ENCODE measurements at places on chromosomes 5 and 9.

DNA sequence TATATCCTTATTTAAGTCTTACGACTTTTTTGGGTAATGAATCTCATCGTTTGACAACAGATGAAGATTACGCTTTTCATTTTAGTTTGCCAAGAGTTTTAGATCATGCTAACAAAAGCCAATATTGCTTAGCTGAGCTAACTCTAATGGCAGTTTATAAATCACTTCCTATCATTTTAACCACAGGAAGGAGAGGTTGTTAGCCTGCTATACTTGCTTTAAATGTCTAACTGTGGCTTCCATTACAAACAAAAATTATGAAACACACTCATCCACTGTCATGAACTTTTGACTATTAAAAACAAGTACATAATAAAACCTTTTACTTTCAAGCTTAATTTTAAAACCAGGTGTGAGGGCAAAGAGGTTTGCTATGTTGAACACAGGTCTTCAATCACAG lies 53.7 kb upstream of the ANKH start:
- no peak for DNase-seq

- DNase-seq, result no peak
These were observed 416.6 kb upstream of the CLINT1 start for GRCh38 chr5:158275511-158275910.

- no peak for DNase-seq
These were observed 38.2 kb upstream of the DMXL1 start for GRCh38 chr5:119032656-119033055.

- DNase-seq, result no peak
These were observed 5.9 kb downstream of the DBH start for GRCh38 chr9:133641861-133642595.

DNA sequence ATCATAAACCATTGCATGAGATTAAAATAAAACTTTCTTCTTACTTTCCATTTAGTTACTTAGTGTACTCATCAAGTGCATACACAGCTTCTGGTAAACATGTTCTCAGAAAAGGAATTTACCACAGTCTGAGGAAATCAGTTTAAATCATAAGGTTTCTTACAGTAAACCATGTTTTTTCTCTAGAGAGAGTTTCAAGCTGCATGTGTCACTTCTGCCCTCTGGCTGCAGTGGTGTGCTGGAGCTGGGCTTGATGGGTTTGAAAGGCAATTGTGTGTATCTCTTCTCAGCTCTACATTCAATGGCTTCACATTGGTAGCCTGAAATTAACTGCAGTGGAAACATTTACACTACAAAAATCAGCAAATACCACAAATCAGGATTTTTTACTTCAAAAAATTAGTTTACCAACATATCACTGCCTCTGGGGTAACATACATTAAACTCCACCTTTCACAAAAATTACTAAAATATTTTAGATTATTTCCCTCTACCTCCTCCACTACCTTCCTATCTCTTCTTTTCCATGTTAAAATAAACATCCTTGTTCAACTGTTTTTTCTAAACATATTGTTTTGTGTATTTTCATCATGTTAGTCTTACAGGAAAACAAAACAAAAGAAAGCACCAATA lies 414.3 kb downstream of the ANXA1 start:
- peak; percentile 75 for DNase-seq

- peak; percentile 28 for DNase-seq
These were observed 39.8 kb upstream of the PITX1 start for GRCh38 chr5:135073761-135074345.

DNA sequence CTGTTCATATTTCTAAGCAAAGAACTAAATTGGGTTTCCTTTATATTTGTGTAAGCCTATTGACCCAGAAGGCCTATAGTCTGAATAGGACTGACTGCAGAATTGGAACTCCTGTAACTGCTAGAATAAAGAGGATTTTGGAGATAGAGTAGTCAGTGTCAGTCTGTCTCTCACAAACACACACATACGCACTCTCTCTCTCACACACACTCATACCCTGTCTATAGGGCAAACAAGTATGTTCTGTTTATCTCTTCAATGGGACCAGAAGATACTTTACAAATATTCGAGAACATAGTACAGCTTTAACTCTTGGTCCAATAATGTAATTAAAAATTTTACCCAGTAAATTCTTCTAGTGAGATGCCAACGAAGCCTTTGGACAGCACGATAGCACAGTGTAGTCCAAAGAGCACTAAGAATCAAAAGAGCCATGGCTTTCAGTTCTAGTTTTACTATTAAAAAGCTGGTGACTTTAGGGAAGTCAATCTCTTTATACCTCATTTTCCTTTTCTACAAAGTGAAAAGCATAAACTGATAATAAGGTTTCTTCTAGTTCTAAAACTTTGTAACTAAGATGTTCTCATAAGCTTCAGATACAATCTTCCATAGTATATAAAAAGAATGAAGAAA lies 19.3 kb downstream of the ABHD17B start:
- DNase-seq, result no peak

GRCh38 chr5:171770153-171770552 lies 15.5 kb upstream of the SMIM23 start:
- DNase-seq, result no peak

- no peak for DNase-seq
These were observed 33.9 kb downstream of the EPB41L4B start for GRCh38 chr9:109286981-109287380.

DNA sequence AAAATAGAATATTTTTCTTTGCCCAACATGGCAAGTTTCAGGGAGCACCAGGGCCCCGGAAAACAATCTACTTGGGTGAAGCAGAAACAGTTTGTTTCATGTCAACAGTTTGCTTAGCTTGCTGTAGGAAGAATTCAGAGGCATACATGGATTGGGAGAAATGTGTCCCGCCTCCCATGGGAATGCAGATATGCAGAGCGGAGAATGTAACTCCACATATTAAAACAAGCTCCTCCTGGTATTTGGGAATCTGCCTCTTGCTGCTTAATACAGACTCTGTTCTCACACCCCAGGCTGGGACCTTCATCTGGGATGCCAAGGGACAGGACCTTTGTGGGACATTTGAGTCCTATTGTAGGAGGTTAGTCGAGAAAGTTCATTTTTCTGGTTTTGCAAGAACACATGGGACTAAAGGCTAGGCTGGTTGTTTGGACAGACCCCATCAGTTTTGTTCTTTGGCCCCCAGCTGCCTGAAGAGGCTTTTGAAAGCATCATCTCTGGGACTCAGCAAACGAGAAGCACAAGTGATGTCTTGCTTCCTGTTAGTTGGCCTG lies 220.5 kb upstream of the ADRA1B start:
- no peak for DNase-seq

- DNase-seq, result no peak
These were observed 29.4 kb downstream of the ABITRAM start for GRCh38 chr9:108963459-108964143.

DNA sequence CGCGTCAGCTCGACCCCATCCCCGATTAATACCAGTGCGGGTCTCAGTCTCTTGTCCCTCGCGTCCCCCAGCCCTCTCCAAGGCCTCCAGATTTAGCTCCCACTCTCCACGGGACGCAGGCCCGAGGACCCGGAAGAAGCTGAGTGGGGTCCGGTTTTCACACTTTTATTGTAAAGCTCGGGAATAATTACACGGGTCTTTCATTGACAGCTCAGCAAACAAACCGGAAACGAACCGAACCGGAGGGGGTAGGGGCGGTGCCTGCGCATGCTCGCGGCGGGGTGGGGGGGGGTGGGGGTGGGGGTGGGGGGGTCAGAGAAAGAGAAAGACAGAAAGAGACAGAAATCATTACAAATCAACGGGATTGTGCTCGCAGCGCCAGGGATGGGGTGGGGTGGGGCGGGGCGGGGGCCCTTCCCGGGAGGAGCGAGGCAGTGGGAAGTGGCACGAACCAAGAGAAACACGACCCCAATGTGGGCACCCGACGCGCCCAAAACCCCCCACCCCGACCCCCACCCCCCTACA lies 27.9 kb downstream of the PCDH1 start:
- DNase-seq, result no peak

DNA sequence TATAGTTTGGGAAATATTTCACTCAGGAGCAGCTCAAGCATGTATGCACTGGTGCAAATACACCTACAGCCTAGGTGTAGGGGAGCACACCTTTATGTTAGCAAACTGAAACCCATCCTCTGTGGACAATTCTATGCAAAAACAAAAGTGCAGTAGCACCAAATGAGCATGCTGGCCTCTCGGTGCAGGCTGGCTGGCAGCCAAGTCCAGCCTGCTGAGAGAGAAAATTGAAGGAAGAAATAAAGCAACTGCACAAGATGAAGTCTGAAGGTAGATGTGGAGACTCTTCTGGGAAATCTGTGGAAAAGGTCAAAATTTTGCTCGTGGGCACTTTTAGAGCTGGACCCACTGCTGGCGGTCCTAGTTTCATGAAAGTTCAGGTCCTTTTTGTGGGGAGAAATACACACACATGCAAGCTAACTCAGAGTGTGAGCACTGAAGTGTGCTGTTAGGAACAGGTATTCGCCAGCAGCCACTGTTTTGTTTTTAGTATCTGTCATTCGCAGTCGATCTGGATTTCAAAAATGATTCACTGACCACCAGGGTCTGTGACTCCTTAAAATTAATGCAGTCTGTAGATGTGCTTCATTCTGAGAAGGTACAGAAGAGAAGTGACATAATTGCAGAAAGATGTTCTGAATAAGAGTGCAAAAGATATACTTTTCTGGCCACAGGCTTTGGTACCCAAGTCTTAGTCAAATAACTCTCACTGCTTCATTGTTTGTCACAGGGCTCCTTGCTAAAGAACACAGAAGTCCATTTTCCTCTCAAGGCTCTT lies 281.7 kb downstream of the PARP8 start:
- DNase-seq, result no peak

GRCh38 chr9:33817327-33818166 lies 587 bp downstream of the UBE2R2 start:
- peak; percentile 92 for DNase-seq

DNA sequence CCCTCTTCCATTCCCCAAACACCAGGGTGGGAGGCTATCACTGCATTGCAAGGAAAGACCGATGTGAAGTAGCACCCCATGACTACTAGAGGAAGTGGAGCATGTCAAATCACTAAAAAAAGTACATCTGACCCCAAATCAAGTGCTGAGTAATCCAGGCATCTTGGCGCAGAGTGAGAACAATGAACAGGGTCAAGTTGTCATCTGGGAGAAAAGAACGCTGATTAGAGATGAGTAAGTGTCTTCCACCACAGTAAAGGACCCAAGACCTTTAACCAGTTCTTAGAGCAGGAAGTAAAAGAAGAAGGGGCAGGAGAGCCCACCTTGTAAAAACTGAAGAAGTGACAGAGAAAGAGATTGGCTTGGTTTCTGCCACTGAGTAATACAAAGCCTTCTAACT lies 75.0 kb upstream of the RAD23B start:
- DNase-seq, result no peak

DNA sequence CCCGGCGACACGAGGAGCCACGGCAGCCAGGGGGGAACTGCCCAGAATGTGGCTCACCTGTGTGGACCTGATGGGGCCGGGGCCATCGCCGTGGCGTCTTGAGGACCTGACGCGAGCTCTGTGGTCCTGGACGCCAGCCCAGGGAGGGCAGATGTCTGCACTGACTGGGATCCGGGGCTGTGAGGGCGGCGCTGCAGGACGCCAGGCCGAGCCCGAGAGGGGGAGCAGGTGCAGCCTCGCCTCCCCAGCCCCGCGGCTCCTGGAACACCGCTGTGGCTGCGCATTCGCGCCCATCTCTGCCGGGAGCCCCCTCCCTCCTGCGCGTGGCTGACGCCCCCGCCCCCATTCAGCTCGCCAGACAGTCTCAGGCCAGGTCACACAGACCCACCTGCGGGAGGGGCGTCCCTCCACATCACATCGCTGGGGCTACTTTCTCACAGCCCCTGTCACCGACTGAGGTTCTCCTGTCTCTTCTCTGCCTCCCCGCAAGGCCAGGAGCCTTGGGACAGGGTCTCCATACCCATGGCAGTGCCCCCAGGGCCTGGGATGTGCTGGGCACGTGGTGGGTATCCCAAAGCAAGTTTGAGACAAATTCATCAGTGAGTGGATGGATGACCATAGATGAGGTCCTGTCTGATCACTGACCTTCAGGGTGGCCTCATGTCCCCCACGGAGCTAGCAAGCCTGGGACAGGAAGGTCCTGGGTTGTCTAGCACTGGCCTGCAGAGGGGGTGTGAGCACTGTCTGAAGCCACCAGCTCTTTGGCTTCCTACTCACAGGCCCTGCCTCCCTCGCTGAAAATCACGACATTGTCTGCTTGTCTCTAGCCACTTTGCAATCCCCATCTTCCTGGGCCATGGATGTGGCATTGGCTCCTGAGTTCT lies 47.3 kb downstream of the RASGEF1C start:
- DNase-seq, result peak; percentile 50

GRCh38 chr5:79488775-79489174 lies 25.2 kb downstream of the HOMER1 start:
- no peak for DNase-seq

DNA sequence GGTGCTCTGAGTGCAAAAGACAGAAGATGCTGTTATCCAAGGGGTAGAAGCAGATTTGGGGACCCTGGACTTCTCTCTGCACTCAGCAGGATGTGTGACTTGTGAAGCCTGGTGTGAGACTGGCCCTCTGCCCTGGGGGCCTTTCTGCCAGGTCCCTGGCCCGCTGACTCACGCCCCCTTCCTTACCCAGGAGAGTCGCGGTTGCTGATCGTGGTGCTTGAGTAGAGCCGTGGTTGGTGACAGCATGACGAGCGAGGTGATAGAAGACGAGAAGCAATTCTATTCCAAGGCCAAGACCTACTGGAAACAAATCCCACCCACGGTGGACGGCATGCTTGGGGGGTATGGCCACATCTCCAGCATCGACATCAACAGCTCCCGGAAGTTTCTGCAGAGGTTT lies 6.5 kb downstream of the NTMT1 start:
- peak; percentile 75 for DNase-seq

DNA sequence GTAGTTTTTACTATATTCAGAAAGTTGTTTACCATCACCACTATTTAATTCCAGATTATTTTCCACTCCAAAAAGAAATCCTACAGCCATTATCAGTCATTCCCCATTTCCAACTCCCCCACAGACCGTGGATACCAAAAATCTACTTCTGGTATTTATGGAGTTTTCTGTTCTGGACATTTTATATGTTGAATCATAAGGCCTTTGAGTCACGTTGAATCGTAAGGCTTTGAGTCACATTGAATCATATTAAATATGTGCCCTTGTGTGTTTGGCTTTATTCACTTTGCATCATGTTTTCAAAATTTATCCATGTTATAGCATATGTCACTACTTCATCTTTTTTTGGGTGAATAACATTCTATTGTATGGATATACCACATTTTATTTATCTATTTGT lies 454.1 kb upstream of the NUDT12 start:
- DNase-seq, result no peak

GRCh38 chr5:61309115-61309514 lies 22.9 kb upstream of the ZSWIM6 start:
- DNase-seq, result peak; percentile 70

Measured in islet precursor cell (in vitro differentiated cells).